Spleen (tissue), 13 donors: ENCODE measurements at places on chromosomes 6 and 20. TPM values are rescaled to one million over a fixed set of nuclear protein-coding genes. Genes with fewer than 3 reads are reported as not detected.

DNA sequence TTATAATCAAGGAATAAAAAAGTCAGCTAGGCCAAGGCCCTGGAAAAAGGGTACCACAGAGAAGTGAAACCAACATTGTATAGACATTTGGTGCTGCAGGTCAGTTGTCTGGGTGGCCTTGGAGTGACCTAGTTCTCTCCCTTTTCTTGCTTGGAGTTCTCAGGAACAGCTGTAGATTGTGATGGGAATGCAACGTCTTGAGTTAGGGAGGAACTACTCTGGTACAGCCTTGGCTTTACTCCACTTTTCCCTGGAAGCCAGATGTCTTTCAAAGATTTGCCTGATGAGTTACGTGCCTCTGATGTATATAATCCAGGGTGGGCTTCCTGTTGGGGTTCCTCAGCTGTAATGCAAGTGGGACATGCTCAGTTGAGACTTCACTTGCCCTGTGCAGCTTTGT is 694.7 kb downstream of the HTR1B start:
- H3K27me3 ChIP-seq, result no peaks in the 10 kb centered on the region
- H3K4me3 ChIP-seq, result no peak overlapping the region
- H3K4me1 ChIP-seq, result no peaks in the 10 kb centered on the region

GRCh38 chr6:166998256-166999144 is 697 bp upstream of the CEP43 start:
- H3K4me1 ChIP-seq, result peaks cover 44% of the 10 kb centered on the region
- H3K4me3 ChIP-seq, result peak overlapping the region; percentile 96
- H3K27ac ChIP-seq, result peak overlapping the region; percentile 89
- H3K27me3 ChIP-seq, result no peaks in the 10 kb centered on the region
- H3K36me3 ChIP-seq, result no peaks in the 10 kb centered on the region

DNA sequence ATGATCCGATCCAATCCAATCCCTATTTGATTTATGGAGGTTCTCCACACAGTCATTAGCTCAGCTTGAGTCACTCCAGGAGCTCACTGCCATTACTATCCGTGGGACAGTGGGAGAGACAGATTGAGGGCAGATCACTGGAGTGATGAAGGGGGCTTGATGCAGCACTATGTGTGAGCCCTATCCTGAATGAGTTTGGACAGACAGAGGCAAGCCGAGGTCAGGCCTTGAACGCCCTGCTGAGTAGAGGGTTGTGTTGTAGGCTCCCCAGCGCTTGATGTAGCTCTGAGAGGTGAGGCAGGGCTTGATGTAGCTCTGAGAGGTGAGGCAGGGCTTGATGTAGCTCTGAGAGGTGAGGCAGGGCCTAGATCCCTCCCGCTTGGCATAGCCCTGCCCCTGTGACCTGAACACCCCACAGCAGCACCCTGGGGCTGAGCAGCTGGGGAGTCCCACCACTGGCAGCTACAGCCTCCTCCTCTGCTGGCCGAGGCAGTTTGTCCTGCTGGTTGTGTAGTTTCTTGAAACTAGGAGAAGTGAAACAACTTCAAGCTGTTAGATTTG is 58.7 kb downstream of the ZFAND3 start:
- H3K4me3 ChIP-seq, result no peak overlapping the region
- H3K36me3 ChIP-seq, result no peaks in the 10 kb centered on the region
- no peak overlapping the region for H3K27ac ChIP-seq
- H3K4me1 ChIP-seq, result peaks cover 7% of the 10 kb centered on the region
- no peak for DNase-seq

GRCh38 chr6:148745926-148746325 is 904 bp upstream of the UST start:
- H3K36me3 ChIP-seq, result no peaks in the 10 kb centered on the region
- H3K4me1 ChIP-seq, result peaks cover 37% of the 10 kb centered on the region
- DNase-seq, result no peak
- peaks cover 13% of the 10 kb centered on the region for H3K27me3 ChIP-seq
- peak overlapping the region; percentile 90 for H3K27ac ChIP-seq

DNA sequence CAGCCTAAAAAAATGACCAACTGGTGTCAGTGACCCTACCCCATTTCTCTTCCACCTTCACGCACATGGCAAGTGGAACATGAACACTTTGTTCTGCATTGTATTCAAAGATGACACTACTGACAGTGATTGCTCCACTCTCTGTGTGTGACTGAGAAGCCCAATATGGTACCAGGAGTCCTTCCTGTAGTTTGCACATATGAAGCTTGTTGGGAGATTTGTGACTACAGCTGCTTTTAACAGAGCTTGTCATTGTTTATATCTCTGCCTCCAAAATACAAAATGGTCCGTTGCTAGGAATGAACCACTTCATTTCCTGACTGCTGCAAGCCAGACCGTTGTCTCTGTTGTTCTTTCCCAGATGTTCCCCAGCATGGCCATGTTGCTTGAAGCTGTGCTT is 140.3 kb upstream of the TCF21 start:
- no peak overlapping the region for H3K4me3 ChIP-seq
- no peak overlapping the region for H3K27ac ChIP-seq
- H3K36me3 ChIP-seq, result no peaks in the 10 kb centered on the region
- no peak for DNase-seq
- H3K4me1 ChIP-seq, result no peaks in the 10 kb centered on the region

DNA sequence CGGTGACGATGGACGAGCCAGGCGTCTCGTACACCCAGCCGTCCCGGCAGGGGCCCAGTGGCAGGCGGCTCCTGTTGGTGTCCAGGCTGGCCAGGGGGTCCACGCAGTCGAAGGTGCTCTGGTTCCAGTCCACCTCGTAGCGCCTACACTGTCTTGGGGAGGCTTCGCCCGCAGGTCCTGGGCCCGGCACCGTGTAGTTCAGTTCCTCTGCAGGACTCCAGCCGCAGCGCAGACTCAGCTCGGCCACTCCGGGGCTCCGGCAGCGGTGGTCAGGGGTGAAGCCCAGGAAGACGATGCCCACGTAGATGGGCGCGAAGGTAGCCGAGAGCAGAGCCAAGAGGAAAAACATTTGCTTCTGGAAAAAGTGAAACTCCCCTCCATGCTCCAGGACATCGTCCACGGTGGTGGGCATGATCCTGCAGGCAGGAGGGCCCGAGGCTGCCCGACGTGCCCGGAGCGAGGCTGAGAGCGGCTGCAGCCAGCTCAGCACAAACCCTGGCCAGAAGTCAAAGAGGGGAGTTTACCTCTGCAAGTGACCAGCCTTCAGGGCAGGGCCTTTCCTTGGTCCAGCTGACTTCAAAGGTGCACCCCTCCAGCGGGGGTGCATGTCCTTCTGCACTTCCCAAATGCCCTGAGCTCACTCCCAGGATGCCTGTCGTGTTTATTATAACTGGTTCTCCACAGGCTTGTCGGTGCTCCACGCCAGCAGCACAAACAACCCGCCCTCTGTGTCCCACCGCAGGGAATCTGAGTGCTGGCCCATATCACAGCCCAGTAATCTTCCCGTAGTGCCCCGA is at the start of gene SLC22A2:
Gene SLC22A2 (minus strand): TSS at position 476 of the 797 bp plus-strand sequence. CDS start 64 bp downstream, at position 412.
- H3K27ac ChIP-seq, result no peak within 1 kb of the TSS
- H3K4me3 ChIP-seq, result no peak within 1 kb of the TSS
- DNase-seq, result no peak

GRCh38 chr6:44561060-44561623 is 173.6 kb downstream of the CDC5L start:
- H3K4me3 ChIP-seq, result no peak overlapping the region
- H3K27me3 ChIP-seq, result peaks cover 8% of the 10 kb centered on the region
- no peaks in the 10 kb centered on the region for H3K36me3 ChIP-seq
- no peak for DNase-seq
- no peak overlapping the region for H3K27ac ChIP-seq

DNA sequence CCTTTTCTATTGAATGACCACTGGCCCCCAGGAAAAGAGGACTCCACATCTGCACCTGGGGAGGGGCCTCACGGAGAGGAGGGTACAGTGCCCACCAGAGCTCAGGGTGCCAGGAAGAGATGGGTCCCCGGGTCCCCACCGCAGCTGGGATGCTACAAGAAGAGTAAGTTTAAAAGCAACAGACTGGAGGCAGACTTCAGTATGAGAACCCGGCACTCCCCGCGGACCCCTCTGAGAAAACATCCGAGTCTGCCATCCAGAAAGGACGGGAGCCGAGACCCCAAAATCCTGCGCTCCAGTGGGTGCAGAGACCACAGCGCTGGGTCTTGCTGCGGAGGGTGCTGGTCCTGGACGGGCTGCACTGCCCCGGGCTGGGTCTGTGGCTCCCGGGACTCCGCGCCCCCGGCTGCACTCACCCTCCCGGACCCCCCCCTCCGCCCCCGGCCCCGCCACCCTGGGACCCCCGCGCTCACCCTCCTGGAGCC is 350 bp downstream of the HELZ2 start:
- no peaks in the 10 kb centered on the region for H3K27me3 ChIP-seq
- H3K27ac ChIP-seq, result peak overlapping the region; percentile 94
- peaks cover 44% of the 10 kb centered on the region for H3K4me1 ChIP-seq
- H3K4me3 ChIP-seq, result peak overlapping the region; percentile 61
- DNase-seq, result no peak

- DNase-seq, result peak; percentile 27
- H3K27me3 ChIP-seq, result peaks cover 20% of the 10 kb centered on the region
- H3K4me3 ChIP-seq, result no peak overlapping the region
- peaks cover 6% of the 10 kb centered on the region for H3K4me1 ChIP-seq
- no peak overlapping the region for H3K27ac ChIP-seq
- H3K36me3 ChIP-seq, result no peaks in the 10 kb centered on the region
Observed at GRCh38 chr20:881051-881782, 34.9 kb downstream of the ANGPT4 start.

- H3K4me3 ChIP-seq, result no peak overlapping the region
- no peak for DNase-seq
- H3K27me3 ChIP-seq, result no peaks in the 10 kb centered on the region
- H3K27ac ChIP-seq, result no peak overlapping the region
- H3K36me3 ChIP-seq, result no peaks in the 10 kb centered on the region
- H3K4me1 ChIP-seq, result no peaks in the 10 kb centered on the region
Observed at GRCh38 chr6:161407581-161407980, 133.7 kb upstream of the AGPAT4 start.

DNA sequence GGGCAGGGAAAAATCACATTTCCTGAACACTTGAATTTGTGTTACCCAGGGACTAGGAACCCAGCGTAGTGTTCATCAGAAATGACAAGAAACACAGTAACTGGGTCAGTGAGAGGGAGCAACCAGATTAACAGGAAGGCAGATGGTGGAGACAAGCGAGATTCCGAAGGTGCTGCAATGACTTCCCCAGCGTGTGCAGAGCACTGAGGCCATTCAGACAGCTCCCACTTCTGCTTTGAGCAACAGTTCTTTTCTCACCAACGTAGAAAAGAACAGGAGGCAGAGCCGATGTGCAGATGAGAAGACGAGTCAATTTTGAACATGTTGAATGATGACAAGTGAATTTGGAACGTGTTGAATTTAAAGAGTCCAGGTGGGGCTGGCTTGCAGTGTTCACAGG is 63.1 kb upstream of the IFNGR1 start:
- H3K27me3 ChIP-seq, result no peaks in the 10 kb centered on the region
- no peaks in the 10 kb centered on the region for H3K36me3 ChIP-seq
- H3K27ac ChIP-seq, result no peak overlapping the region
- peaks cover 31% of the 10 kb centered on the region for H3K4me1 ChIP-seq
- no peak for DNase-seq
- no peak overlapping the region for H3K4me3 ChIP-seq

DNA sequence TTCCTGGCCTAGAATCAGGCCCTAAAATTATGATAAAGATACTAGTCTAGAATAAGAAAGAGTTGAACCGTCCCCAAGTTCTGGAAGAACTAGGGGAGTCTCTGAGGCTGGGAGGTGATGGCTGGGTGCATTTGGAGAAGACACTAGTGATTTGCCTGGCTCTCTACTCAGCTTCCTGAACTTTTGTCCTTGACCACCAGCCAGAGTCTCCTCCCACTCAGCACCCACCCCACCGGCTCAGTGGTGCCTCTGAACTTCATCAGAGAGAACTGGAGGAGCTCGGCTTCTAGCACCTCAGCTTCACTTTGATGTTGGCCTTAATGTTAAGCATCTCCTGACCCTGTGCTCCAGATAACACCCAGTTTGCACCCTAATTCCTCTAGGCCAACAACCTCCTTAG is 73.0 kb downstream of the PERP start:
- H3K27ac ChIP-seq, result no peak overlapping the region
- no peaks in the 10 kb centered on the region for H3K27me3 ChIP-seq
- no peaks in the 10 kb centered on the region for H3K36me3 ChIP-seq
- H3K4me1 ChIP-seq, result no peaks in the 10 kb centered on the region
- H3K4me3 ChIP-seq, result no peak overlapping the region

- H3K4me1 ChIP-seq, result no peaks in the 10 kb centered on the region
- H3K27ac ChIP-seq, result no peak overlapping the region
- H3K27me3 ChIP-seq, result no peaks in the 10 kb centered on the region
- H3K36me3 ChIP-seq, result no peaks in the 10 kb centered on the region
- no peak overlapping the region for H3K4me3 ChIP-seq
- DNase-seq, result no peak
Observed at GRCh38 chr6:55836945-55837344, 38.4 kb downstream of the BMP5 start.

DNA sequence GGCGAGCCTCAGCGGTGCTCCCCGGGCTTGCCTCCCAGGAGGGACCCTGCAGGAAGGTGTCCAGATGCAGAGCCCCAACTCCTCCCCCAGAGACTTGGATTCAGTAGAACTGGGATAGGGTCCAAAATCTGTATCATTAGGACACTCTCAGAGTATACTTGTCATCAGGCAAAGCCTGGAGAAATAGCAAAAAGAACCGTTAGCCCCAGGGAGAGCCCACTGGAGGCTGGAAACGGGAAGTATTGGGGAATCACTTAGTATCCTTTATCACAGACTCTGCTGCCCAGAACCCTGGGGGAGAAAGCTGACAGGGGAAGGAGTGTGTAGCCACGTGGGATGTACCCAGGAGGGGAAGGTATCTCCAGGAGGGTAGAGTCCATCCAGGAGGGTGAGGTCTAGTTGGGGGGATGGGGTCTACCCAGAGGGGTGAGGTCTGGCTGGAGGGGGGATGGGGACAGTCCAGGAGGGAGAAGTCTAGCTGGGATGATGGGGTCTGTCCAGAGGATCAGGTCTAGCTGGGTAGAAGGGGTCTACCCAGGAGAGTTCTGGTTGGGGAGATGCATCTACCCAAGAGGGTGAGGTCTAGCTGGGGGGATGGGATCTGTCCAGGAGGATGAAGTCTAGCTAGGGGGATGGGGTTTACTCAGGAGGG is 107.2 kb downstream of the LY86 start:
- no peak for DNase-seq
- no peaks in the 10 kb centered on the region for H3K27me3 ChIP-seq
- no peak overlapping the region for H3K4me3 ChIP-seq
- peaks cover 57% of the 10 kb centered on the region for H3K4me1 ChIP-seq

Gene PBOV1
- not detected for polyA plus RNA-seq

Gene TCP11
- polyA plus RNA-seq, result not detected

Gene CCR6
- 26.9 TPM for polyA plus RNA-seq

Gene HLA-DMB
- 158 TPM for polyA plus RNA-seq

Gene OLIG3
- not detected for polyA plus RNA-seq

Gene C20orf141
- not detected for polyA plus RNA-seq

Gene JPH2
- polyA plus RNA-seq, result 2.7 TPM
